ENCODE measurements at places on chromosomes 2 and 18. TPM values are rescaled to one million over a fixed set of nuclear protein-coding genes. Genes with fewer than 3 reads are reported as not detected.

Gene SKOR2
- polyA plus RNA-seq, result not detected

Gene IFIH1
- polyA plus RNA-seq, result 8.5 TPM

Gene USP37
- 1.3 TPM for polyA plus RNA-seq

Gene ITGA4
- polyA plus RNA-seq, result 0.34 TPM

Gene ABCB11
- polyA plus RNA-seq, result 0.02 TPM

Gene SPP2
- polyA plus RNA-seq, result not detected

Gene LIMS2
- 64.9 TPM for polyA plus RNA-seq

Gene PSME4
- polyA plus RNA-seq, result 8.9 TPM

Gene SNTG2
- 0.56 TPM for polyA plus RNA-seq

Gene MC5R
- polyA plus RNA-seq, result not detected

Gene GKN1
- 105 TPM for polyA plus RNA-seq

Gene UGT1A6
- not detected for polyA plus RNA-seq

Gene WIPF1
- 43.9 TPM for polyA plus RNA-seq

Gene GPR17
- polyA plus RNA-seq, result 1.8 TPM

Gene CAPN14
- 0.19 TPM for polyA plus RNA-seq

Gene CRYBA2
- not detected for polyA plus RNA-seq

Gene REG3A
- 0.36 TPM for polyA plus RNA-seq

Gene ARMC9
- polyA plus RNA-seq, result 8.7 TPM

Gene SPTBN1
- 219 TPM for polyA plus RNA-seq

Gene LTBP1
- polyA plus RNA-seq, result 1.3 TPM

Gene ZBTB14
- polyA plus RNA-seq, result 4.9 TPM

Gene OSBPL6
- 0.43 TPM for polyA plus RNA-seq

Gene GALNT3
- polyA plus RNA-seq, result 1.0 TPM

Gene DSG2
- 17.7 TPM for polyA plus RNA-seq

Gene IL1B
- polyA plus RNA-seq, result 1.0 TPM

Gene ARHGAP25
- 7.2 TPM for polyA plus RNA-seq

Gene RGPD5
- polyA plus RNA-seq, result 7.1 TPM
